ENCODE measurements at places on chromosomes 1 and 21. TPM values are rescaled to one million over a fixed set of nuclear protein-coding genes. Genes with fewer than 3 reads are reported as not detected.
A peak's percentile ranks its signal among the peaks of the same experiment; 100 is the strongest.

The RXFP4 gene
- not detected for polyA plus RNA-seq

- DNase-seq: no peak
Measured at GRCh38 chr1:212873518-212873917, 15.4 kb downstream of the FLVCR1 start.

The UAP1 gene
- 57.4 TPM for polyA plus RNA-seq

- DNase-seq: no peak
Measured at GRCh38 chr1:160136926-160137200, 14.5 kb upstream of the ATP1A4 start.

The DNASE2B gene
- 0.32 TPM for polyA plus RNA-seq

- DNase-seq: no peak
Measured at GRCh38 chr1:62011006-62011405, 183.6 kb upstream of the L1TD1 start.

The PFDN2 gene
- 84.6 TPM for polyA plus RNA-seq

DNA sequence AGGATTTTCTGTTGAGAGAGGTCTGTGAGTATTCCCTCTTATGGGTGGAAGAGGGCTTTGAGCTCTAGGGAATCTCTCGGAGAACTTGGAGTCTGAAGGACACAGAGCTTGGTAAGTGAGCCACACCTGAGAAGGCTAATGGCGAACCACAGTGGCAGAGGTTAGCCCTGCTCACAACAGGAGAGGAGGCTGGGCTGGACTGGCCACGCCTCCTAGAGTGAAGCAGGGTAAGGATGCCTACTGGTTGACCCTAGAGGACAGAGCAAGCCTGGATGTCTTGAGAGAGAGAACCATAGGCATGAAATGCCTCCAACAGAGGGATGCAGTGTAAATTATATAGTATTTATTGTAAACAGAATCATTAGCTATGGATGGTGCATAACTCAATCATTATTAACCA lies 232.6 kb downstream of the PCP4 start:
- DNase-seq: no peak

GRCh38 chr1:15684468-15685291 lies 560 bp downstream of the PLEKHM2 start:
- DNase-seq: peak; percentile 50

DNA sequence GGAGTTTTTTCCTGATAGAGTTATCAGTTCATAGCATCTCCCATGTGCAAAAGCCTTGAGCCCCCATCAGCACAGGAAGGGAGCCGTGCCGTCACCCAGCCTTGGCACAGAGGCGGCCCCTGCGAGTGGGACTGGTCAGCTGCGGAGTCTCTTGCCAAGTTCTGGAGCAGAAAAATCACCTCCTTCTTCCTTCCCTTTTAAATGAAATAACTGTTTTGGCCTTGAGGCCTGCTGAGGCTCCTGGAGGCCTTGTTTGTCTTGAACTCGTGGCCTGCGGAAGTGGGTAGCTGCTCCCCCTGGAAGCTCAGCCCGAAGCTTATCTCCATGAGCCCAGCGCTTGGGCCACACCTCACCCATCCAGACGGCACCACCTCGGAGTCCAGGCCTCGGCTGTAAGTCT lies 145.7 kb upstream of the TMEM51 start:
- DNase-seq: no peak

The OPRD1 gene
- polyA plus RNA-seq: 0.08 TPM

The GJB4 gene
- 1.3 TPM for polyA plus RNA-seq

The NTNG1 gene
- polyA plus RNA-seq: 1.4 TPM

The ZSCAN20 gene
- 1.5 TPM for polyA plus RNA-seq

GRCh38 chr1:168734946-168735345 lies 5.9 kb upstream of the DPT start:
- DNase-seq: no peak

The FAM151A gene
- polyA plus RNA-seq: 13.5 TPM

- DNase-seq: peak; percentile 51
Measured at GRCh38 chr1:218339267-218339831, 5.8 kb upstream of the TGFB2 start.

The UBE2J2 gene
- 66.7 TPM for polyA plus RNA-seq

The NBPF1 gene
- polyA plus RNA-seq: 32.1 TPM

DNA sequence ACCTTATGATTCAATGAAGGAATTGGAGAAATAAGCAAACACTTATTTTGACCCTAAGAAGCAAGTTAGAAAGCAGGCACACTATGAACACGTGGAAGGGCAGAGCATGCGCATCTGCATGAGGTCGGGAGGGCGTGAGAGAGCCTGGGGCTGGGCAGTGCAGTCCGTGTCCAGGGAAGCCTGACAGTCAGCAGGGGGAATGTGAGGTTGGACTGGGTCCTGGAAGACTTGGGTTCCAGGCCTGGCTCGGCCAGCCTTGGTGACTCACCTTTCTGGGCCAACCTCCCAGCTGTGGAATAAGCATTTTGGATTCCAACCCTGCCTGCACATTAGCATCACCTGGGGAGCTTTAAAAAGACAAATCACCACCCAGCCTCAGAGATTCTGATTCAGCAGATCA lies 26.6 kb upstream of the LMX1A start:
- no peak for DNase-seq

DNA sequence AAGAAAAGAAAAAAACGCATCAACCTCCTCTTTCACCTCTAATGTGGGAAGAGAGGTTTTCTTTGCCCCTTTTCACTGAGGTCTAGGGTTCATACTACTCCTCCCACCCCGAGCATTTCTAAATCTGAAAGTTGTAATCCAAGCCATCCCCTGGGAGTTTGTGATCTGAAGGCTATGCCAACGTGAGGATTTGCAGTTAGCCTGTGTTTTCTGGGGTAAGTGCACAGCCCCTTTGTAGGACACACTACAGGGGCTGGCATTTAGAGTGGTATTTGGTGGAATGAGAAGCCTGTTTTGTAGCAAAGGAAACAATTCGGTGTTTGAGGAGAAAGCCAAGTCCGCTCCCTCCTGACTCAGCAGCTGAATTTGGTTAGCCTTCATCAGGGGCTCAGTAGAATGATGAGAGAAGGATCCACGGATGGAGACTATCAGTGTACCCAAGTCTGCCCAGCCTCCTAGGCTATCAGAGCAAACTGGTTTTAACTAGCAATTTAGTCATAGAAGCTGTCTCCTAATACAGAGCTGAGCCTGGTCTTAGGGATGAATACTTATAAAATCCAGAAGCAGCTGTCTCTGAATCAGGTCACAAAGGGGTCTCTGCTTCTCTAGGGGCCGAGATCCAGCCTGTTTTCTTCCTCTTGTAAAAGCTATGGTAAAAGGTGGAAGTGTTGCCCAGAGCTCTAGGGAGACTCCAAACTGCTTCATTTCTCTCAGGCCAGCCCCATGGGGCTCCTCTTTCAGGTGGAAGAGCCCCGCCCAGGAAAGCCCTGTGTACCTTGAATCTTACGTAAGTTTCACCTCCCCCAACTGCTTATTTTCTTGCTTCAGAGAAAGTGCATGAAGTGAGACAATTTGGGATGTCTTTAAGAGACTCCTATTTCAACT lies 2.1 kb downstream of the PCP4L1 start:
- peak; percentile 40 for DNase-seq

GRCh38 chr1:33719771-33720670 lies 143.9 kb upstream of the HMGB4 start:
- DNase-seq: no peak

DNA sequence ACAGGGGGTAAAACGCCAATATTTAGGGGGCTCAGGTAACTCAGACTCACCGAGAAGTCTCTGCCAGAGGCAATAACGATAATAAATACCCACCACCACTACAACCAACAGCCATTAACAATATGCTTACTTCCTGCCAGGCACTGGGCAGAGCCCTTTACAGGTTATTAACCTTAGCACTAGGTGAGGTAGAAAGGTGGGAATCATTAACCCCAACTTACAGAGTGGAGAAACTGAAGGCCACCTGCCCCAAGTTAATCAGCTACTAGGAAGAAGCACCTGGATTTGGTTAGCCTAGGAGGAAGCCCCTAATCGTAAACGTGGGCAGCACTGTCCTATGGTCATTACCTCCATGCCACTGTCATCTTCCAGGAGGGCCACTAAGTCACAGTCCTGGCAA lies 110.0 kb downstream of the UBR4 start:
- DNase-seq: no peak

The SH2D5 gene
- 0.71 TPM for polyA plus RNA-seq

The CYB5RL gene
- 3.1 TPM for polyA plus RNA-seq

DNA sequence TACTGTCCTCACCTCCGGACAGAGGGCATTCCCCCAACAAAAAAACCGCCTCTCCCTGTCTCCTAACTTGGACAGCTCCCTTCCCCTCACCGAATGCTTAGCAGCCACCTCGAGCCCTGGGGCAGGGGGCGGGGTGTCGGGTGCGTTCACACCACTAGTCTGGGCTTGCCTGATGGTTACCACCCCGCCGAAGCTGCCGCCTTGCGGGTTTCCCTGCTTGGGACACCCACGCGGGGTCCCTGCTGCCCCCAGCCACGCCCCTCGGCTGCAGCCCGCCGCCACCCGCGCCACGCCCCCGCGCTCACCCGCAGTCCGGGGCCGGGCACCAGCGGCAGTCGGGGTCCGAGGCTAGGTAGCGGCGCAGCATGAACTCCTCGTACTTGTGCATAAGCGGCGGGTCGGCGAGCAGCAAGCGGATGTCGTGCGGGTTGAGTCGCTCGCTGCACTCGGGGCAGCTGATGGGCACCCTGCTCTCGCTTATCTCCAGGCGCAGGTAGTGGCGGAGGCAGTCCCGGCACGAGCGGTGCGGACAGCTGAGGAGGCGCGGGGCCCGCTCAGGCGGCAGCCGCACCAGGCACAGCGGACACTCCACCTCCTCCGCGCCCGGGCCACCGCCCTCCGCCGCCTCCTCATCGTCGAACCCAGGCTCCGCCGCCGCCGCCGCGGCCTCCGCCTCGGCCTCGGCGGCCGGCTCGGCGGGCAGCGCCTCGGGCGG lies 706 bp downstream of the RNF19B start:
- peak; percentile 76 for DNase-seq

The CFH gene
- 41.4 TPM for polyA plus RNA-seq

DNA sequence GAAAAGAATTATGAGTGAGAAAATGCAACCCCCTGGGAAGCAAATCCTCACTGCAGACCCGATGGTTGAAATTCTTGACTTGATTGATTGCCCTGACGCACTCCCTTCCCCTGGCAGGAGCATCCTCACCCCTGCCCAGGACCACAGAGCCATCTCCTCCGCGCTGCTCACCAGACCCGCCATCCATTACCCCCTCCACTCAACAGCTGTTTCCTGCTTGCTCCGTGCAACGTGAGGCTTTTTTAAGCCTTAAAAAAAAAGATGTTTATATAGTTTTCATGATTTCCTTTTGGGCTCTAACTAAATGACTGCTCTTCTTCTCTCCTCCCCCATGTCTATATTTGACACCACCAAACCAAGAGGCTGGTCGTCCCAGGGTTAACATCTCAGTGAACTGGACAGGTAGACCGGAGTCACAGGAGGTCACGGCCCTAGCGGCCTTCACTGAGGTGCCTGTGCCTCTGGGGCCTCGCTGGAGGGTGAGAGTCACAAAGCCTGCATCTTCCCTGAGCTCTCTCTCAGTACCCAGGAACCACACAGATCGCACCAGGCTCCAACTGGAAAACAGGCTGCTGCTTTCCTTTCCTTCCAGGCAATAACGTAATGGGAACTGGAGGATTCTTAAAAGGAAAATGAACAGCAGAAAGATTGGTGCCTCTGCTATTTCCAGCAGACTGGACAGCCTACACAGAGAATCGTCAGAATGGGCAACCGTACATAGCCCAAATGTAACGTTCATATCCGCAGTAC lies 49.8 kb downstream of the ZBTB18 start:
- no peak for DNase-seq

- DNase-seq: no peak
Measured at GRCh38 chr1:237748171-237748960, 142.4 kb downstream of the ZP4 start.

GRCh38 chr21:17602874-17603273 lies 9.8 kb downstream of the BTG3 start:
- DNase-seq: no peak

DNA sequence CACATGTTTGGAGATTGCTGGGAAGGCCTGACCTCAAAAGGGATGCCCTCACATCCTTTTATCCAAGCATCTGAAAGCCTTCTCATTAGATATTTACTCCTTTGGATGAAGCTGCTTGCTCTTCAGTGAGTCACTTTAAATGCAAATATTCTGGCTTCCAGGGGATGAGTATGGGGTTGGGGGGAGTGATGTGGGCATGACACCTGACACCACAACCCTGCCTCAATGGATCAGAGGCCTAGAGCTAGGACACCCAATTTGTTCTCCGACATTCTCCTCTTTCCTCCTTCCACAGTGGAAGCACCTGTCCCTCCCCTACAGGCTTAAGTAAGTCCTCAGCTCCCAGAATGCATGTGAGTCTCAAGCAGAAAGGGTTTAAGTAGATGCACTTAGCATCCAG lies 238.3 kb downstream of the OMA1 start:
- no peak for DNase-seq
